Heart left ventricle (tissue), 16 donors: ENCODE measurements at places on chromosomes 11 and 22.

- no peak for DNase-seq
Observed at GRCh38 chr11:12329797-12330196, 47.6 kb upstream of the PARVA start.

DNA sequence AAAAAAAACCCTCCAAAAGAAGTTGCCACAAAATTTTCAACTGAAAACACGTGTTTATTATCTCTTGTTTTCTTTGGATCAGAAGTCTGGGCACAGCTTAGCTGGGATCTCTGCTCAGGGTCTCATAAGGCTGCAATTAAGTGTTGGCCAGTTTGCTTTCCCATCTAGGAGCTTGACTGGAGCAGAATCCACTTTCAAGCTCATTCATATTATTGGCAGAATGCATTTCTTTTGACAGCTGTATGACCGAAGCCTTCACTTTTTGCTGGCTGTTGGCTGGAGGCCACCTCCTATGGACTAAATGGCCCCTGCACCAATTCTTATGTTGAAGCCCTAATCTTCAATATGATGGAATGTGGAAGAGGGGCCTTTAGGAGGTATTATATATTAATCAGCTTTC is 139.6 kb downstream of the DDX10 start:
- no peak for DNase-seq

- DNase-seq: no peak
Observed at GRCh38 chr11:30206249-30206996, 24.4 kb upstream of the FSHB start.

DNA sequence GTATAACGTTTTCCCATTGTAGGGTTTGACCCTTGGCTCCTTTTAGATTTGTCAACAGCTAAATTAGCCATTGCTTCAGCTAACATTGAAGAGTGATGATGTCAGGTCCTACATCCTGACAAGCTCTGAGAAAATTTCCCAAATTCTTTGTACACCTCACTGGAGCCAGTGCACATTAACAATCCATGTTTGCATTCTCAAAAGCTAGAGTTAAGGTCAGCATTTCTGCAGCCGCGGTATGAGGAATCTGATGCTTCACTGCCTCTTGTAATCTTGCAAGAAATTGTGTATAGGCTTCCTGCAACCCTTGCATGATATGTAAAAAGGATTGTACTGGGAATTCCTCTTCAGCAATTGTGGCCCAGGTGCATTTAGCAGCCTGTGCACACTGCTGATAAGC is 33.1 kb upstream of the NCAM1 start:
- no peak for DNase-seq

GRCh38 chr11:128399251-128400121 is 187.9 kb downstream of the ETS1 start:
- DNase-seq: no peak

- DNase-seq: no peak
Observed at GRCh38 chr11:121212536-121213361, 79.8 kb upstream of the SC5D start.

GRCh38 chr11:67613313-67613959 is 6.7 kb downstream of the NDUFV1 start:
- no peak for DNase-seq

- no peak for DNase-seq
Observed at GRCh38 chr11:126404367-126404766, 48.9 kb downstream of the ST3GAL4 start.

- no peak for DNase-seq
Observed at GRCh38 chr22:42310291-42311015, 40.0 kb upstream of the TCF20 start.

DNA sequence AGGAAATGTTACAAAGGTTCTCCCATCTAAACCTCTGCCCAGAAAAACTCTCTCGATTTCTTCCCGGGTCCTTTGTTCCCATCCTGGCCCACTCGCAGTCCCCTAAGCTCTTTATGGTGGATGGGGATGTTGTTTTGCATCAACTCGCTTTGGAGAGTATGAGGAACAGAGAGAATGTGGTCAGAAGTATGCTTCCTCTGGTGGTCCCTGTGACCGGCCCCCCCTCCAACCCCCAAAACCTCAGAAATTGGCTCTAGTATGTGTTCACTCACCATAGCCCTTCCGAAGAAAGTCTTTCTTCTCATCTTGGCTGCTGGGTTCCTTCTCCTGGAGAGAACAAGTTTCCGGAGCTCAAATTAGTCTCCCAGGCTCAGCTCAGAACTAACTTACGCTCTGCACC is 54.4 kb downstream of the GRAMD1B start:
- DNase-seq: no peak

GRCh38 chr11:19951558-19952115 is 208.6 kb downstream of the DBX1 start:
- DNase-seq: no peak
